AG04450 (cell line): ENCODE measurements at places on chromosomes 4 and X.

- DNase-seq, result no peak
These were observed 11.6 kb downstream of the SH3BP2 start for GRCh38 chr4:2804449-2804972.

DNA sequence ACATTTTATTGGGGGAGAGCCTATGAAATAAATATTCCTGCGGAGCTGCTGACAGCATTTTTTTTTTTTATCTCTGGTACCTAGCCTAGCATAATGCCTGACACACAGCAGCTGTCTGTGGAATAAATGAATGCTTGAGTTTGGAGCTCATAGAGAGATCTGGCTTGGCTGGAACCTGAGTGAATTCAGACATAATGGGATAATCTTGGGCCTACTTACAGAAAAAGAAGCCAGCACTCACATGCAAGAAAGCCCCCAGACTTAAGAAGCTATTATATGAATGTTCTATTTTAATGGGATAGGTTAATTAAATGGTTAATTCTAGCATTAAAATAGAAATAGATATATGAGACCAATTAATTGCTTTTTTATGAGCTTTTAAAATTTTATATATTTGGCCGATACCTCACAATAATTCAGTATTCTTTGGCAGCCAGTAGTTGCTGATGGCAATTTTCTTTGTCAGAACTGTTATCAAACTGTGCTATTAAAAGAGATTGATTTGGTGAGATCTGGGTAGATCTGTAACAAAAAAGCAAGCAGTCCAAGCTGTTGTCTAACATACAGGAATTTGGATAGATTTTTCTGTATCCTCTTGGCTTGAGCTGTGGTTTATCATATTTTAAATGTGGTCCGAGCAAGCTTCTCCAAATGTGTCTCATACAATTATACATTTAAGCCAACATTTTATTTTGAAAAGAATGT, 654.2 kb downstream of the PCDH7 start:
- DNase-seq, result no peak

- DNase-seq, result no peak
These were observed 2.0 kb downstream of the NCAPG start for GRCh38 chr4:17812801-17813200.

- DNase-seq, result peak; percentile 33
These were observed 53.0 kb downstream of the DCUN1D4 start for GRCh38 chr4:51895816-51896408.

- DNase-seq, result no peak
These were observed 11.0 kb upstream of the VCX3B start for GRCh38 chrX:8453611-8454010.

DNA sequence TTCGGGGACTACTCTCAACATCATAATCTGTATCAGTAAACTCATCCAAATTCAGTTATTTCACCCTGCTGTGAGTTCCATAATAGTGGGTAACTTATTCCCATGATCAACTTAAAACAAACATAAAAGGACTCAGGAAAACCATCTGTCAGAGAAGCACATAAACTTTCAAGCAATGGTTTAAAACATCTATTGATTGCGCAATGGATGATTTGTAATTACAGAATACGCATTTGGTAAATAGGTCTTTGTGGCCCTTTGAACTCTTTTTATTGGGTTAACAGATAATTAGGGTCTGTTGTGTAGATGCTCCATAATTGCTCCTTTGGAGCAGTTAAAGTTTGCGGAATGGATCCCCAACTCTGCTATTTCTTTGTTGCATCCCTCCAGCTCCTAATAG, 115.3 kb downstream of the KIT start:
- DNase-seq, result no peak

DNA sequence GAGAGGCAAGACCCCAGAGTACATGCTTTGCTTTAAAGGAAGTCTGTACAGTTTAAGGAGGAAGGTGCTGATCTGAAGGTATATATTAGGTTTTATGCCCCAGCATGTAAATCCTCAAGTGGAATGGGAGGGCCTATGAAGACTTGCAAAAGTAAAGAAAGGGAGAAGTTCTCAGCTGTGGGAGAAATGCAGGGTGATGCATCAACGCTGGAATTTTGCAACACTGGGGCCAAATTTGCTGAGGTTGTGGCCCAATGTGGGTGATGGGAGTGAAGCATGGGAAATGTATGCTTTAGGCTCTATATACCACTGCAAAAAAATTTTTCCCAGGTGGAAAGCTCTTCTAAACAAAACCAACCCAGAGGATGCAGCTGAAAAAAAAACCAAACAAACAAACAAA, 33.8 kb upstream of the GPR174 start:
- DNase-seq, result no peak

DNA sequence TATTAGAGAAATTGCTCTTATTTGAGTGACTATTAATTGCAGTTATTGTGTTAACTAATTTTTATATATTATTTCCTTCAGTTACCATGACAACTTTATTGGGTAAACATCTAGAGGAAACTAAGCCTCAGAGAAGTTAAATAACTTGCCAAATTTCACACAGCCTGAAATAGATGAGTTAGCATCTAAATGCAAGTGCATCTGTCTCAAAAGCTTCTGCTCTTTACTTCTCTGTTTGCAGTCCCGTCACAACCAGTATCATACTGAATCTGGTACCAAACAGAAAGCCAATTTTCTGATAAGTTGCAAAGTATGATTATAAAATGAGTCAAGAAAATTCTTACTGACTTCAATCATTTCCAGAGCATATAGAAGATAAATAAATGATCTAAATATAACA, 1544.9 kb upstream of the PCDH7 start:
- no peak for DNase-seq

GRCh38 chr4:179605196-179605595, 2163.0 kb upstream of the AGA start:
- peak; percentile 58 for DNase-seq

DNA sequence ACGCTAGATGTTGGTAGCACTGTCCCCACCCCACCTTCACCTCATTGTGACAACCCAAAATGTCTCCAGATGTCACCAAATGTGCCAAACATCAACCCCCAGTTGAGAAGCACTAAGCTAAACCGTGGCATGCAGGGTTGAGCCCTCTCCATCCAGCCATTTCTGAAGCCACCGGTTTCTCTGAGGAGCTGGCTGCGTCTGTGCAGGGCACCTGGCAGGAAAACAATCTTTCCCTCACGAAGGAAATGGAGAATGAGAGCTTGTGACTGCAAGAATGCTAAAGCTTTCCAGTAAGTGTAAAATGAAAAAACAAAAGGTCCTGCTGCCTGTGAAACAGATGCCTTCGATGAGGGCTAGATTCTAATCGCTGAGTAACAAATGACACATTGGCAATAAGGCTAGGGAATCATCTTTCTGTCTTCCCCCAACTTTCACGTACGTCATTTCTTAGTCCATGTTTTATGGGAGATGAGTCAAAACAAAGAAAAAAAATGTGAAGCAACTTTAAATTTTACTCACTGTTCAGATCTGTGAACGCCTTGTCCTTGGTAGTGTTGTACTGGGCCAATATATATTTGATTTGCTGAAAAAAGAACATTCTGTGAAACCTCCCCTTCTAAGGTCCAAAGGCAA, 59.9 kb downstream of the PROM1 start:
- DNase-seq, result no peak

DNA sequence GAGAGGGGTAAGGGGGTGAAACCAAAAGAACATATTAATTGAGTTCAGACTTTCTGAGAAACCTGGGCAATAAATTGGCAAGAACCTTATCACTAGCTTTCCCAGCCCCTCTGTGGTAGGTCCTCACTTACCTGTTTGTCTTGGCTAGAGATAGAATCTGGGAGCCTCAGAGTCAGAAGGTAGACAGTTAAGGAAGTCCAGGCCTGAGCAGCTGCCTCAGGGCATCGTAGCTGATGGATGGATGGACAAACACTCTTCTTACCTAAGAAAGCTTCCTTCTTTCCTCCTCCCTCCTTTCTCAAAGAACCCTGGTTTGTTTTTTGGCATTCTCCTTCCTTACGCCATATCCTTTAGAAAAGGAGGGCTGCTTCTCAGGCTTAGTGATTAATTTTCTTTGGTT, 24.4 kb downstream of the FRAS1 start:
- no peak for DNase-seq

GRCh38 chr4:109729117-109729717, 653 bp downstream of the PLA2G12A start:
- no peak for DNase-seq

DNA sequence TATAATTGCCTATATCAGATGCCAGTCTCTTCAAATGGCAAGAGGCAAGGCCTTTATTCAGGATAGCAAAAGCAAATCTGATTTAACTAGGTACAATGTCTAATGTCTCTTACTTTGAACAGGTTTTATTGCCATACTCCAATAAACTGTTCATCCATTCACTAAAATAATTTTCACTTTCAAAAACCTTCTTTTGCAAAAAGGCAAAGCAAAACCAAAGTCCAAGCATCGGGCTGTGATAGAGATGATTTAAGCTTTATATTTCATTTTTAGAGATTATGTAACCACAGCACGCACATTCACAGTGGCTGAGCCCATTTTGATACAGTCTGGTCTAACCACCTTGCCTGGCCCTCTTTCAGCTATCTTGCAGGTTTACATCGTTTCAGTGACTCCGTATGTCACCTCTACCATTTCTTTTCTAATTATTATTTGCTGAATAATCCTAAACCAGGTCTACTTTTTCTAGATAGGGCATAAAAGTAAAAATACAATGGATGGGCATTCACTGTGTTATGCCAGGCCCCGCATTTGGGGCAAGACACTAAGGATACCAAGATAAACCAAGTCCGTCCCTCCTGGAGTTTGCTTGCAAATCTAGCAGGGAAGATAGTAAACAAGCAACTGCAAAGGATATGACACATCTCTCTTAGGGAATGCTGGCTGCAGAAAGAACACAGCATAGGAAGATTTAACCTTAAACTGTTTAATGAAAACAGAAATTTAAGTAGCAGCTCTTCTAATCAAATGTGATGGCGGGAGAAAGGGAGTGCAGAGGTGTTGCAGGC, 1.8 kb downstream of the CASP3 start:
- DNase-seq, result no peak

DNA sequence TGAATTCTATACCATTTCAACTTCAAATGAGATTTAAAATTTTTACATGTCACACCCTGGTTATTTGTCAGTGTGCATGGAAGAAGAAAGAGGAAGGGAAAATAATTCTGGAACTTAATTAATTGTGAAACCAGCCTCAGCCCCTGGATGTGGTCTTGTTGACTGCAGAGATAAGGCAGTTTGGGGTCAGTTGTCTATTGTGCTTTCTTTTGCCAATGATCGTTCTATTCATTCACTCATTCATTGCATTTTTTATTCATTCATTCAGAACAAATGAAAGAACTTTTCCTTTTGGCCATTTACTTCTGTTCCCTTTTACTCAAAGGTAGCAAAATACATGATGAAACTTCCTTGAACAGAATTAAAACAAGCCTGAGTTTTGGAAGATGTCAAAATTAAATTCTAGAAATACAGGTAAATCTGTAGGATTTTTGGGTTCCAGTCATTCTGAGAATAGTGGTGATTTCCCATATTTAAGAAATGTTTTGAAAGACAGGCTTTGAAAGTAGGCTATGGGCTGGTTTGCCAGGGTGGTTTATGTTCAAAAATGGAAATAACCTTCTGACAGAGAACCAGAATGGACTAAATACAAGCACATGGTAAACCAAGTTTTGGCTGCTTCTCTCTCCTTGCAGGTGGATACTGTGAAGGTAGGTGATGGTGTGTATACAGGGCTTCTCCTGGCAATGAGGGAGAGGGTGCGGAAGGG, 35.7 kb downstream of the PARM1 start:
- DNase-seq, result no peak

DNA sequence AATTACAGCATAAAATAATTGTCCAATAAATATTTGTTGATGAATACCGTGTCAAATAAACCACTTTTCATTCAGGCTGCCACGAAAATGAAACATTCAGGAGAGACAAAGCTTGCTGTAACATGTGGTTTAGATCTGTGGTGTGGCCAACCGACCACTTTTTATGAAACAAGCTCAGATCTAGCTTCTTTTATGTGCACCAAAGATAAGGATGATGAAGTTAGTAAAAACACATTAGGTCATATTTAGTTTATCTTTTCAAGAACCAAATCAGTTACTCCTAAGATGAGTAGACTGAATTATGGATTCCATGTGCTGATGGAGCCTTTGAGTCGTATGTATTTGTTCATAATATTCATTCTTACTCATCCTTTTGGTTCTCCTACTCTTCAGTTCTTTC, 35.8 kb downstream of the STOX2 start:
- no peak for DNase-seq

GRCh38 chr4:144703494-144703893, 57.5 kb downstream of the HHIP start:
- no peak for DNase-seq

GRCh38 chr4:40205259-40206198, 8.7 kb downstream of the RHOH start:
- DNase-seq, result no peak

DNA sequence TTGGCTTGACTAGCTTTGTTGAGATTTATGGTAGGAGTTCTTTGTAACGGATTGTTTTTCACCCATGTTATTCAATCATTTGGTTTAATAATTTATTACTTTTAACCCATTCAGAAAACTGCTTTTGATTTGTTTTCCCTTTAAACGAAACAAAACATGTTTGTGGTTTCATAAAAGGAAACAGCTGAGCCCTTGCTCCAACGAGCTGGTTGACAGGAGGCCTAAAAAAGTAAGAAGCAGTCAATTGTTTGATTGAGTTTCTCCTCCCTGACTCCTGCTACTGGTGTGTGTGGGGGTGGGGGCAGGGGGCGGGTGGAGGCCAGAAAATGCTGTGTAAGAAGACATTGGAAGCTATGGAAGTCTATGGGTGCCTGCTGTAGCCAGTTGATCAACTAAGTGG, 102.8 kb downstream of the CHRDL1 start:
- DNase-seq, result no peak

DNA sequence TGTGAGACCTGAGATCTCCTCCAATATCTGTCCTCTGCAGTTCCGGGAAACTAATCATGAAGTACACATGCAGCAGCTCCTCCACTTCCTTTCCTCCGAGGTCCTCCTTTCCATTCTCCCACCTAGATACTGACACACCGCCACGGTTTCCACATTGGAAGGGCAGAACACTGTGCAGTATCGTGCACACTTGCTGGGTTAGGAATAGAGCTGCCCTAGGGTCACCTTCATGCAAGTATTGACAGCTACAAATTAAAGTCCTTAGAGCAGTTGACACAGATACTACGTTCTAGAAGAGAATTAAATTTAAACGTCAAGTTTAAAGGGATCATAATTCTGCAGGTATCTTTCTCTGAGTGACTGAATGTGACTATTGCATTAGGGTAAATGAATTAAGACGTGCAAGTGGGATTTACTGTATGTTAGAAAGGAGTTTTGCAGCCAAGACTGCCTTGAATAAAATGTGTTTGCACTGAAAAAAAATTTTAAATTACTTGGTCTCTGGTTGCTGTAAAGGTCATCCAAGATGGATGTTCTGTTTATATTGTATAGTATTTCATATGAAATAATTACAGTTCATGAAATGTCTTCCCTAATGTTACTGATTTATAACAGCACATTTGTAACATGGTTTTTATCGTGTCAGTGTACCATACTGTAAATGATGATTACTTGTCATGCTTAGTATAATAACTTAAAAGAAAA, 117.7 kb downstream of the STOX2 start:
- DNase-seq, result no peak

DNA sequence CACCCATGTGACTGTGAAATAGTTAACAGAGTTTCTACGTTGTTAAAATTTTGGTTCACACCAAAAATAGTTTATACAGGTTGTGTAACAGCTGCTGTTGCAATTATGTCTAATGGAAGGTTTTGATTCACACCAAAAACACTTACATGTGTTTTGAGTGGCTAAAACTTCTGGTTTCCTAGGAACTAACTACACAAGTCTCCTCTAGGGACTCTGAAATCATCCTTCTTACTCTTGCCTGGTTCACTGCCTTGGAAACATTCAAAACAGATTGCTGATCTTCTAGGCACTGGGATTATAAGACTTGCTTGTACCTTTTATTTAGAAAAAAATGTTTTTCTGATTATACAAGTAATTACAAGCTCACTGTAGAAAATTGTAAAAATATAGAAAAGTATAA, 14.9 kb upstream of the MORC4 start:
- DNase-seq, result no peak
